ENCODE measurements at places on chromosomes 13 and 19. TPM values are rescaled to one million over a fixed set of nuclear protein-coding genes. Genes with fewer than 3 reads are reported as not detected.
A peak's percentile ranks its signal among the peaks of the same experiment; 100 is the strongest.

GRCh38 chr19:33804021-33804799 is 7.5 kb downstream of the KCTD15 start:
- H3K4me3 ChIP-seq, result no peak overlapping the region
- no peak overlapping the region for H3K27ac ChIP-seq
- H3K36me3 ChIP-seq, result peaks cover 17% of the 10 kb centered on the region

DNA sequence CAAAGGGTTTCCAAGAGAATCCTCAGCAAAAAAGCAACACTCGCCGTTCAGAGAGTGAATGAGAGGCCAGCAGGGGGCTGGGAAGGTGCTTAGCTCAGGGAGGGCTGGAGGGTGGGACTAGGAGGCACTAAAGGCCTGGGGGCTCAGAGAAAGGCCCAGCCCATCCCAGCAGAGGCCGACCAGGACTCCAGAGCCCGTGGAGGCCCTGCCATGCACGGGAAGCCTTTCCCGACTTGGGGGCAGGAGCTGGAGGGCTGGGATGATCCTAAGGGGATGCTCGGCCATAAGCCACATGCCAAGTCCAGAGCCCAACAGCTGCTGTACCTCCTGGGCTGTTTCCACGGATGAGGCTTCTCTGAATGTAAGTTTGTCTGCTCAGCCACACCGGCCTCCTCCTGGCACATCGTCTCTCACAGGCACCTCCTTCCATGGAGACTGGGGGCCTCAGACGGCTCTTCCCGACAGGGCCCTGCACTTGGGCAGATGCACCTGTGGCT is 19.5 kb downstream of the RASA3 start:
- H3K27ac ChIP-seq, result no peak overlapping the region
- no peak for DNase-seq
- H3K27me3 ChIP-seq, result no peaks in the 10 kb centered on the region
- peaks cover 31% of the 10 kb centered on the region for H3K4me1 ChIP-seq
- H3K36me3 ChIP-seq, result no peaks in the 10 kb centered on the region

GRCh38 chr13:113499936-113500335 is 9.4 kb upstream of the DCUN1D2 start:
- no peaks in the 10 kb centered on the region for H3K27me3 ChIP-seq
- H3K4me1 ChIP-seq, result peaks cover under 1% of the 10 kb centered on the region
- H3K27ac ChIP-seq, result no peak overlapping the region
- H3K4me3 ChIP-seq, result no peak overlapping the region

GRCh38 chr19:41785653-41786052 is 10.7 kb upstream of the CEACAM3 start:
- no peaks in the 10 kb centered on the region for H3K27me3 ChIP-seq
- peak; percentile 74 for DNase-seq
- H3K4me3 ChIP-seq, result no peak overlapping the region
- H3K36me3 ChIP-seq, result no peaks in the 10 kb centered on the region

GRCh38 chr19:45340899-45341453 is 426 bp downstream of the KLC3 start:
- no peaks in the 10 kb centered on the region for H3K4me1 ChIP-seq
- no peak for DNase-seq
- peak overlapping the region; percentile 70 for H3K4me3 ChIP-seq
- peaks cover 16% of the 10 kb centered on the region for H3K27me3 ChIP-seq
- no peak overlapping the region for H3K27ac ChIP-seq
- H3K36me3 ChIP-seq, result no peaks in the 10 kb centered on the region

GRCh38 chr13:98496966-98497365 is 79.9 kb downstream of the STK24 start:
- peaks cover 13% of the 10 kb centered on the region for H3K4me1 ChIP-seq
- no peaks in the 10 kb centered on the region for H3K36me3 ChIP-seq
- no peaks in the 10 kb centered on the region for H3K27me3 ChIP-seq
- H3K27ac ChIP-seq, result no peak overlapping the region
- H3K4me3 ChIP-seq, result no peak overlapping the region
- DNase-seq, result no peak

DNA sequence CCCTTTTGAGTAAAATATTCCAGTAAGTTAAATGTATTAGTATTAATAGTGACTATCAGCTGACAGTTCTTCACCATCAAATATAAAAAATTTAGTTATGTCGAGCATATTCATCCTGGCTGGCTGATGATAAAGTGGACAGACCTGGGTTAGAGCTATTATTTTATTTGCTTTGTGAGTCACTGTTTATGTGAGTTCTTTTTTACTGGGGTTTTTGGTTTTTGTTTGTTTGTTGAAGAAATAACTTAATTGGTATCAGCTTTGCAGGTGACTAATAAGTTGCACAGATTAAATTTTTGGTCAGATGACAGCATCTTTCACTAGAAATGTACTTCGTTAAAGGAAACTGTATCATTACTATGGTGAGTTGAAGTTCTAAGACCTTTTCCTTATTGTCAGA is 224.7 kb downstream of the GGACT start:
- H3K4me3 ChIP-seq, result no peak overlapping the region
- H3K27ac ChIP-seq, result no peak overlapping the region
- no peak for DNase-seq
- H3K4me1 ChIP-seq, result peaks cover 3% of the 10 kb centered on the region
- no peaks in the 10 kb centered on the region for H3K36me3 ChIP-seq
- no peaks in the 10 kb centered on the region for H3K27me3 ChIP-seq

DNA sequence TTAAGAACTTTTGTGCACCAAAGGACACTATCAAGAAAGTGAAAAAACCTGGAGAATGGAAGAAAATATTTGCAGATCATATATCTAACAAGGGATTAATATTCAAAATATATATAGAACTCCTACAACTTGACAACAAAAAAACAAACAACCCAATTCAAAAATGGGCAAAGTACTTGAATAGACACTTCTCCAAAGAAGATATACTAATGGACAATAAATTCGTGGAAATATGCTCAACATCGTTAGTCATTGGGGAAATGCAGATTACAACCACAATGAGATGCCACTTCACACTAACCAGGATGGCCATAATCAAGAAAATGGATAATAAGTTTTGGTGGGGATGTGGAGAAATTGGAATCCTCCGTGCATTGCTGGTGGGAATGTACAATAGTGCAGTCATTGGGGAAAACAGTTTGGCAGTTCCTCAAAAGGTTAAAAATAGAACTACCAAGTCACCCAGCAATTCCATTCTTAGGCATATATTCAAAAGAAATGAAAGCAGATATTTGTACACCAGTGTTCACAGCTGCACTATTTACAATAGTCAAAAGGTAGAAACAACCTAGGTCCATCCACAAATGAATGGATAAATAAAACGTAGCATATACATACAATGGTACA is 2.2 kb upstream of the LSR start:
- peaks cover 7% of the 10 kb centered on the region for H3K36me3 ChIP-seq
- no peaks in the 10 kb centered on the region for H3K4me1 ChIP-seq
- DNase-seq, result no peak
- peak overlapping the region; percentile 100 for H3K27ac ChIP-seq
- H3K27me3 ChIP-seq, result no peaks in the 10 kb centered on the region
- no peak overlapping the region for H3K4me3 ChIP-seq

DNA sequence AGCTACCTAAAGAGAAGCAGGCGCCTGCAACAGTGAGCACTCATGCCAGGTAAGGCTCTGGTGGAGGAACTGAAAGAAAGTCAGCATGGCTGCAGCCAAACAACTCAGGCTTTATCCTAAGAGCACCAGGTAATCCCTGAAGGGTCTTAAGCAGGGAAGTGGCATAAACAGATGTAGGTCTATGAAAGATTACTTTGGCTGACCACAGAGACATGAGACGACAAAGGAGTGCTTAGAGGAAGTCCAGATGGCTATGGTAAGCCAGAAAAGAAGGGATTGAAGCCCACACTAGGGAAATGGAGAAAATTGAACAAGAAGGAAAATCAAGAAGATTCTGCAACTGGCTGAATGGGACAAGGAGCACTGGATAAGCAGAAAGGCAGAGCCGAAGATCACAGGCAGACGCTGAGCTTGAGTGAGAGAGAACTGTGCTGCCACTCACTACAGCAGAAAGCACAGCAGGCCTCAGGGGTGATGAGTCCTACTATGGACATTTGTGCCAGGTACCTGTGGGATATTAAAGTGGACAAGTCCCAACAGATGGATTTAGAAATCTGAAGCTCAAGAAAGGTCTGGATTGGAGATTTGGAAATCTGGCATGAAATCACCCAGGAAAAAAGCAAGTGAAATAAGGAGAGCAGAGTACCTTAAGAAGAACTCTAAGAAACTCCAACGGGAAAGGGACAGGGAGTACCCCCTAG is 4.2 kb downstream of the RCBTB1 start:
- DNase-seq, result no peak
- H3K27me3 ChIP-seq, result no peaks in the 10 kb centered on the region
- no peak overlapping the region for H3K27ac ChIP-seq

- no peaks in the 10 kb centered on the region for H3K27me3 ChIP-seq
- no peak for DNase-seq
- no peaks in the 10 kb centered on the region for H3K4me1 ChIP-seq
- H3K4me3 ChIP-seq, result no peak overlapping the region
- no peaks in the 10 kb centered on the region for H3K36me3 ChIP-seq
Measured at GRCh38 chr19:15576526-15577156, 38.4 kb upstream of the CYP4F8 start.

DNA sequence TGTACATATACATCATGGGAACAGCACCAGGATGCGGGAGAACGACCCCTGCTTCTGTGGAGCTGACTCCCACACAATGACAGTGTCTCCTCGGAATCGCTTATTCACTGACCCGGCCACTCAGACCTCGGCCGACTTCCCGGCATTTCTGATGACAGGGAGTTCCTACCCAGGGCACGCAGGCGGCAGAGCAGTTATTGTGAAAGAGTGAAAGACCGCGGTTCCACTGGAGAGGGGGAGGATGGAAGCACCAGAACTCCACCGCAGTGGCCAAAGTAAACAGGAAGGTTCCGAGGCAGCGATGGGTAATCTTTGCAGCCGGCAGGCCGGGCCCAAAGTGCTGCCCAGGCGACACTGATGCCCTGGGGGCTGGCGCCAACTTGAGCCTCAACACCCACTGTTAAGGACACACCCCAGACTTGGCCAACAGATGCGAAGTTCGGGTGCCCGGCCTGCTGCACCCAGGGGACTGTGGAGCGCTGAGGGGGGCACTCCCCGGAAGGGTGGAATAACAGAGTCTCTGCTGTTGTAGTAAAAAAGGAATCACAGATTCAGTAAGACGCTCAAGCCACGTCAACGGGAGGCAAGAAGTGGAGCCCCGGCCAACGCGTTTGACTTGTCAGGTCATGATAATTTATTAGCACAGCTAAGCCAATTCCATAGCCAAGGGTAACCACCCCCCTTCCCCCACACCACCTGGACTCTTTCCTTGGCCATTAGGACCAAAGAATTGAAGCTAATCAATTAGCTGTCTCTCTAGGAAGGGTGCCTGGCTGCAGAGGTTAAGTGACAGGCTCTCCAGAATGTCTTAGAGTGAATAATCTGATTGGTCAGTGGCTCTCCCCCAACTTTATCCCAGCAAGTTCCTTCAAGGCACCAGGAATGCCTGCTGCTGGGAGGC is 5.8 kb downstream of the MLLT1 start:
- H3K27me3 ChIP-seq, result no peaks in the 10 kb centered on the region
- no peak overlapping the region for H3K27ac ChIP-seq
- DNase-seq, result no peak

GRCh38 chr19:56117889-56118288 is 3.2 kb downstream of the ZNF787 start:
- H3K4me3 ChIP-seq, result no peak overlapping the region
- H3K36me3 ChIP-seq, result no peaks in the 10 kb centered on the region
- no peaks in the 10 kb centered on the region for H3K27me3 ChIP-seq
- DNase-seq, result no peak
- H3K4me1 ChIP-seq, result peaks cover 31% of the 10 kb centered on the region
- H3K27ac ChIP-seq, result no peak overlapping the region

GRCh38 chr13:50636007-50636704 is 207.3 kb downstream of the DLEU7 start:
- peak overlapping the region; percentile 13 for H3K27ac ChIP-seq
- DNase-seq, result peak; percentile 27
- no peaks in the 10 kb centered on the region for H3K4me1 ChIP-seq
- H3K27me3 ChIP-seq, result no peaks in the 10 kb centered on the region
- H3K4me3 ChIP-seq, result peak overlapping the region; percentile 33

- peaks cover 4% of the 10 kb centered on the region for H3K4me1 ChIP-seq
- H3K27me3 ChIP-seq, result no peaks in the 10 kb centered on the region
- no peak for DNase-seq
- no peak overlapping the region for H3K27ac ChIP-seq
- H3K4me3 ChIP-seq, result no peak overlapping the region
Measured at GRCh38 chr13:114067381-114067885, 65.0 kb downstream of the RASA3 start.

DNA sequence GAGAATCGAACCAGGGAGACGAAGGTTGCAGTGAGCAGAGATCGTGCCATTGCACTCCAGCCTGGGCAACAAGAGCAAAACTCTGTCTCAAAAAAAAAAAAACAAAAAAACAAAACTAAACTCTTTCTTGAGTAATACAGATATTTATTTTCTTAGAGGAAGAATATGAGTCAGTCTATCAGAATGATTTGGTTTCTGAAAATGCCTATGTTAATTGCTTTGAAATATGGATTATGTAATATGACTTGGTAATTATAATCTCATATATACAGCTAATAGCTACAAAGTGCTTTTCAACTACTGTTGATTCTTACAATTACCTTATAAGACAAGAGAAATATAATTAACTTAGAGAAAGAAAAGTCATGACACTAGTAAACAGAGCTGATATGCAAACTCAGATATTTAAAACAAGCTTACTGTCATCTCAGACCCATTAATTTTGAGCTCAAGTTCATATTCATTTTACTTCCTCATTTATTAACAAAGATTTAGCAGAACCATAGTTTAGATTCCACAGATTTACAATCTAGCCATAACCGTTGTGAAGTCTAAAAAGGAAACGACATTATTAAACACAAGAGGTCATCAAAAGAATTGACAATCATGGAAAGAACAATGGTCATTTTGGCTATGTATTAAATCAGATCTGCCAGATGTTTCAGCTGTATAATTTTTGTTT is 88.0 kb downstream of the TBC1D4 start:
- no peaks in the 10 kb centered on the region for H3K36me3 ChIP-seq
- no peaks in the 10 kb centered on the region for H3K27me3 ChIP-seq
- no peak overlapping the region for H3K27ac ChIP-seq
- no peak overlapping the region for H3K4me3 ChIP-seq

- H3K4me1 ChIP-seq, result no peaks in the 10 kb centered on the region
- no peak overlapping the region for H3K4me3 ChIP-seq
- H3K36me3 ChIP-seq, result no peaks in the 10 kb centered on the region
- DNase-seq, result no peak
- H3K27ac ChIP-seq, result no peak overlapping the region
Measured at GRCh38 chr13:52931539-52932431, 83.3 kb upstream of the PCDH8 start.

GRCh38 chr19:31803835-31804446 is 454.7 kb upstream of the TSHZ3 start:
- DNase-seq, result peak; percentile 4
- H3K27me3 ChIP-seq, result no peaks in the 10 kb centered on the region
- no peaks in the 10 kb centered on the region for H3K36me3 ChIP-seq
- no peaks in the 10 kb centered on the region for H3K4me1 ChIP-seq

- H3K4me1 ChIP-seq, result no peaks in the 10 kb centered on the region
- no peaks in the 10 kb centered on the region for H3K27me3 ChIP-seq
- DNase-seq, result no peak
- no peak overlapping the region for H3K27ac ChIP-seq
Measured at GRCh38 chr13:48518083-48518482, 14.8 kb downstream of the RCBTB2 start.

GRCh38 chr13:97502181-97502580 is 68.2 kb downstream of the RAP2A start:
- H3K36me3 ChIP-seq, result no peaks in the 10 kb centered on the region
- H3K4me1 ChIP-seq, result 0 out of 2 replicates have a peak, but pooled peaks cover 2% of the 10 kb centered on the region
- H3K4me3 ChIP-seq, result no peak overlapping the region
- H3K27me3 ChIP-seq, result no peaks in the 10 kb centered on the region

The TMC4 gene
- 5.5 TPM for total RNA-seq

The DACT3 gene
- total RNA-seq, result 2.0 TPM

The COG3 gene
- 15.0 TPM for total RNA-seq

The SPACA4 gene
- total RNA-seq, result not detected

The PODNL1 gene
- total RNA-seq, result 0.75 TPM

The RASIP1 gene
- 9.3 TPM for total RNA-seq

The TECR gene
- 179 TPM for total RNA-seq
